HepG2 (cell line): ENCODE measurements at places on chromosomes 16 and 17.

DNA sequence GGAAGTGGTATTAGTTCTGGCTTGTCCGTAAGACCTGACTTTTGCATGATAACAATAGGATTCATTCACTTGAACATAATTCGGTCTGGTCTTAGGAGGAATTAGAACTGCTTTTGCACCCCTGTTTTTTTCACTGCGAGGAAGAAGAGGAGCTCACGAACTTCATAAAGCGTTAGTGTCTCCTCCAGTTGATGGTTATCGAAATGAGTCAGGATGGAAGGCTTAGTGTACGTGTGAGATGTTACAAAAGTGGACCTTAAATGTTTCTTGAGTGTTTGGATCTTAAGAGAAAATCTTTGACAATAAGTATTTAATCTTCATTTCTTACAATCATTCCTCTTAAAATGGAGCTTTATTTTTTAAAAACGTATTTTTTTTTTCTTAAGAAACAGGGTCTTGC is 52.8 kb downstream of the USP10 start:
- no peak for DNase-seq

GRCh38 chr17:82961366-82962162 is 117.8 kb upstream of the METRNL start:
- DNase-seq = no peak

GRCh38 chr17:2090804-2091534 is 36.1 kb downstream of the HIC1 start:
- no peak for DNase-seq

- DNase-seq = no peak
These were observed 12.8 kb downstream of the MEOX1 start for GRCh38 chr17:43648916-43649315.

DNA sequence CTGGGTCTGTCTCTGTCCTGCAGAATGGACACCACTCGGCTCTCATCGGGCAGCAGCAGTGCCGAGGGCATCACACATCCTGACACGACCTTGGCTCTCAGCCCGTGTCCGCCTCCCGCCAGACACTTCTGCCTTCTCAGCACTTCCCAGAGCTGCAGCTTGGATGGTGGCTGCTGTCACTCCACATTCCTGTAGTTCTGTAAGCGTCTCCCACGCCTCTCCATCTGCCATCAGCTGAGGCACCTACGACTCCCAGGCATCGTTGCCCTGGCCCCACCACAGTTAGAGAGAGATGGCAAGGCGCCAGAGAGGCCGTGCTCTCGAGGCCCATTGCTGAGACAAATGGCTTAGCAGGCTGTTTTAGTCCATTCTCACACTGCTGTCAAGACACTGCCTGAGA is 195.9 kb upstream of the CHMP6 start:
- DNase-seq = no peak

DNA sequence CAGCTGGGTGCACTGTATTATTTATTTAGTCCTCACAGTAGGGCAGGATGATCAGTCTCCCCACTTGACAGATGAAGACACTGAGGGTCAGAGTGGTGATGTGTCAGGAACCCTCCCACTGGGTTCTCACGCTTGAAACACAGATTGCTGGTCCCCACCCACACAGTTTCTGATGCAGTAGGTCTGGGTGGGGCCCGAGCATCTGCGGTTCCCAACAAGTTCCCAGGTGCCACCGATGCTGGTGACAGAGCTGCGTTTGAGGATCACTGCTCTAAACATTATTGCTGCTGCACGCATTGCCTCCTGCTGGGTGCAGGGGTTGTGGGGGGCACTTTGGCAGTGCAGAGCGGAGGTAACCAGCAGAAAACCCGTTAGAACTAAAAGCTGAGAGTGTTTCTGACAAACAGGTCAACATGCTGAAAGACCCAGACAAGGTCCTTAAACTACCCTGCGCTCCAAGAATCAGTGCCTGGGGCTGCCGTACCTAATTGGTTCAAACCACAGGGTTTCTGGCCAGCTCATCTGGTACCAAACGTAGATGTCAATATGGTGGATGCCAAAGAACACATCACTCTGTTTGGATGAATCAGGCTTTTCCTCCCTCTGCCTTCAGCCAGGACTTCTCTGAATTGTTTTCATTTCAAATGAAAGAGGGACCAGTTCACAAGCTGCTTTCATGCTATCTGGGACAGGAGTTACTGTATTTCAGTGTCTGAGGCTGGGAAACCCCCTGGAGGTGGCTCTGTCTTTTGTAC is 76.0 kb downstream of the ABCC1 start:
- DNase-seq = no peak

DNA sequence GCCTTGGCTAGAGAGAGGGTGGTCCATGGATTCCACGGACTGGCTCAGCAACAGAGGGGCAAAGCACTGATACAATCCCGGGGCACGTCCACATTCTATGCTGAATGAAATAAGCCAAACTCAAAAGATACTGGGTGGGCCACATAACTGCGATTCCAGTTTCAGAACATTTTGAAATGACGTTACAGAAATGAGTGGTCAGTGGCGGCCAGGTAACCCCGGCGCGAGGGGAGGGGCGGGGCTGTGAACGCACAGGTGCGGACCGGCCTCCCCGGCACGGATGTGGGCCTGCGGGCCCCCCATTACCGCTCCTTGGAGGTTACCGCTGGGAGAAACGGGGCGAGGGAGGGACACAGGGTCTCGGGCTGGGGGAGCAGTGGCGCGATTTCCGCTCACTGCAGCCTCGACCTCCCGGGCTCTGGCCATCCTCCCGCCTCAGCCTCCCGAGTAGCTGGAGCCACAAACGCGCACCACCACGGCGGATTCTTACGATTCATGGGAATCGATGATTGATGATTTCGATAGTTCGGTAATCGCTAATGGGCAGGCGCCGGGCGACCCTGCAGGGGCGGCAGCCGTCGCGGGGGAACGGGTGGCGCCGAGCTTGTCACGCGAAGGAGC is 559 bp downstream of the MVD start:
- DNase-seq = no peak

DNA sequence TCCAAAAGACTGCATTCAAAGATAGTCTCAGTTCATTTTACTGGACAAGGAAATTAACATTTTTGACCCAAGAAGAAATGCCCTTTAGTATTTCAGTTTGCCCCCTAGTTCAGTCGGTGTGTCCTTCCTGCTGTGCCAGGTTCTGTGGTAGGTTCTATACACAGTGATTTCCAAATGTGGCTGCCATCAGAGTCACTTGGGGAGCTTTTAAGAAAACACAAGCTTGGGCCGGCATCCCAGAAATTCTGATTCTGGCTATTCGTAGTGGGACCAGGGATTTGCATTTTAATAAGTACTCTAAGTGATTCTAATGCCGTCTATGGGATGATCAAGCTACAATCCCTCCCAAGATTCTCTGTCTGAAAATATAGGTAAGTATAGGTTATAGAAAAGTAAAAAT is 10.2 kb downstream of the RSPRY1 start:
- DNase-seq = no peak

- DNase-seq = no peak
These were observed 113.3 kb downstream of the VPS53 start for GRCh38 chr17:601244-601925.

- DNase-seq = no peak
These were observed at the start of gene MPP3 for GRCh38 chr17:43832976-43833829. MPP3 (minus strand) TSS chr17:43833146; CDS start chr17:43831906, 1,240 bp downstream.

DNA sequence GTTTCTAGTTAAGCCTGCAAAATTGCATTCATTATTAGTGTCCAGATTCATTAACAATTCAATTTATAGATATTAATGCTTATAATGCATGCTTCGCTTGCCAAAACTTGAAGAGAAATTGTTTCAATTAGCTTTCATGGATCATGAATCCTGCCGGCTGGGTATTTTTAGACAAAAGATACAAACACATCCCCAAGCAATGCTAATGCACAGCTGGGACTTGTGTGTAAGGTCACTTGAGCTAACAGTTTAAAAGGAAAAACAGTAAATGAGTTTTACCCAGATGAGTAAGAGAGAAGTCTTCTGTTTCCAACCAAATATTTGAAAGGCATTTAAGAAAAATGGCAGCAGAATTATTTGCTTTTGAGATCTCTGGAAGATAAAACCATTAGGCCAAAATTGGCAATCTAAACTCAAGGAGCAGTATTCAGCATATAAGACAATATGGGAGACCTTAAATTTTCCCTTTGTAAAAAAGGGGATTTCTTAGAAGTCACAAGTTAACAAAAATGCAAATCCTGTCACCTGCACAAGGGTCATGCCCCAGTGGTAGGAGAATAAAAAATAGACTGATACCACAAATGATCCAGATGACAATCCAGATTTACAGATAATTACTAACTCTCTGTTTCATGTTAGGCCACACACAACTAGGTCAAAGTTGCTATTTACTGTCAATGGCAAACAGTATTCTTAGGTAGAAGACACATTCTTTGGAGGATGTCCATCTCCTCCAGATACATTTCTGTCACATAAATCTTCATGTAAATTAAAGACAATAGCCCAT is 418.4 kb upstream of the PMFBP1 start:
- no peak for DNase-seq

DNA sequence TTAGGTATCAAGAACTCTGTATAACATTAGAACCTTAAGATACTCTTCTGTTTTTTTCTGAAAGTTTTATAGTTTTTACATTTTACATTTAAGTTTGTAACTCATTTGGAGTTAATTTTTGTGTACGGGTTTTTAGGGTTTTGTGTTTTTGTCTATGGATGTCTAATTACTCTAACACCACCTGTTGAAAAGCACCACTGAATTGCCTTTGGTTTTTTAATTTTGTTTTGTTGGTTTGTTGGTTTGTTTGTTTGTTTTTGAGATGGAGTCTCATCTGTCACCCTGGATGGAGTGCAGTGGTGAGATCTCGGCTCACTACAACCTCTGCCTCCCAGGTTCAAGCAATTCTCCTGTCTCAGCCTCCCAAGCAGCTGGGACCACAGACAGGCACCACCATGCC is 29.8 kb upstream of the ZNF629 start:
- no peak for DNase-seq

GRCh38 chr17:79338604-79339003 is 264.0 kb downstream of the ENGASE start:
- no peak for DNase-seq

DNA sequence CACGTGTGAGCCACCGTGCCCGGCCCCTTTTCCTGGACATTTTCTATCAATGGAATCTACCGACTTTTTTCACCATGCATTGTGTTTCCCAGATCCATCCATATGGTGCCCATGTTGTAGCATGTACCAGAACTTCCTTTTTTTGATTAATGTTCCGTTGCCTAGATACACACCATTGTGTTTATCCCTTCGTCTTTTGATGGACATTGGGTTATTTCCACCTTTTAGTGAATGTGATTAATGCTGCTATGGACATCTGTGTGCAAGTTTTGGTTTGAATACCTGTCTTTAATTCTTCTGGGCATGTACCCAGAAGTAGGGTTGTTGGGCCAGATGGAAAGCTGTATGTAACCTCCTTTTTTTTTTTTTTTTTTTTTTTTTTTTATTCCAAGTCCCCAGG is 79.8 kb downstream of the NT5M start:
- DNase-seq = no peak

DNA sequence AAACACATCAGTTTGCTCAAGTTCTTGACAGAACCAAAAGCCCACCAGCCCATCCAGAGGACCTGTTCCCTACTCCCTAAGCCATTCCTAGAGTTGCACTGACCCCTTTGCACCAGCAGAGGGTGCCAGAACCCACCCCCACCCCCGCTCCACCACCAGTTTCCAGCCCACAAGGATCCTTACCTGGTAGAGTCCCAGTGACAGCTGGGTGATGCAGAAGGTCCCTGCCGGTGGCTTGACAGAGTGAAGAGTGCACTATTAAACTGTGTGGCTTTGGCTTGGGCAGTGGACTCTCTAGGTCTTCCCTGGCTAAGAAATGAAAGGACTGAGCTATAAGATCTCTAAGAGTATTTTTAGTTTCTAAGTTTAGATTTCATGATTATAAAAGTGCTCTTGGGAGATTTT is 73.3 kb upstream of the MTMR4 start:
- DNase-seq = peak; percentile 63

DNA sequence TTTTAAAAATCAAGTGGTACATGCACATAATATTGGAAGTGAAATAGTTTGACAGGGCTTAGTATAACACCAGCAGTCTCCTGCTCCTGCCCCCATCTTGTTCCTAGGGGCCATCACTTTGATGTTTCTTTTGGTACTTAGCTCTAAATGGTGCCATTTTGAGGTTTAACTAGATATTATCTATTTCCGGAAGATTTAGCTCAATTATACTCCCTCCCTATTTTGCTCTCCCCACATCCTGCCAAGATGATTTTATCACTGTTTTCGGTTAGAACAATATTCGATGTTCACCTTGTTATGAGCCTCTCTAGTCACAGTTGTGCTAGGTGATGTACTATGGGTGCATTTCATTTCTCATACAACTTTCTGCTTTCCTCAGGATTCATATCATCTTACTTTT is 20.0 kb upstream of the SLC35G3 start:
- no peak for DNase-seq

GRCh38 chr17:41718287-41718645 is 6.1 kb downstream of the GAST start:
- no peak for DNase-seq

GRCh38 chr16:84806256-84806889 is 13.4 kb upstream of the CRISPLD2 start:
- no peak for DNase-seq

DNA sequence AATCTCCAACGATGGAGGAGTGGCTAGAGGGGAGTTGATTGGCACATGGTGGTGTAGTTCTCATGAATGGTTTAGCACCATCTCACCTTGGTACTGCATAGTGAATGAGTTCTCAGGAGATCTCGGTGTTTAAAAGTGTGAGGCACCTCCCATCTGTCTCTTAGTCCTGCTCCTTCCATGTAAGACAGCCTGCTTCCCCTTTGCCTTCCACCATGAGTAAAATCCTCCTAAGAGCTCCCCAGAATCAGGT is 428.8 kb upstream of the MAF start:
- DNase-seq = no peak

- DNase-seq = no peak
These were observed 9.6 kb downstream of the CANT1 start for GRCh38 chr17:78999947-79000395.

GRCh38 chr16:2486645-2487516 is 12.0 kb downstream of the TBC1D24 start:
- no peak for DNase-seq

DNA sequence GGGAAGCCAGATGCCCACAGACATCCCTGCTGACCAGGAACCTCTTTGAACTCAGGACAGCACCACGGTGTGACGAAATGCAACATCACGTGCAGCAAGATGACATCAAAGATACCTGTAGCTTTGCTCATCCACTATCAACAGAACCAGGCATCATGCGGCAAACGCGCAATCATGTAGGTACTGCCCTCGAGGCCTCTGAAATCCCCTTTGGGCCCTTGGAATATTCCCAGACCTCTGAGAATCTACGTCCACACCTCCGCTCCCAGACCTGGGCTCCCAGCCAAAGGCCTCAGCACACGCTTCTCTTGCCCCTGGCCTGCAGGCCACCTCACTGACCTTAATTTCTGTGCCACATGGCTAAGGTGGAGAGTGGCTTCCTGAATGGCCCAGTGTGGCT is 7.3 kb downstream of the CX3CL1 start:
- no peak for DNase-seq
